KBM-7 (cell line): ENCODE measurements at places on chromosomes 7 and 10.

DNA sequence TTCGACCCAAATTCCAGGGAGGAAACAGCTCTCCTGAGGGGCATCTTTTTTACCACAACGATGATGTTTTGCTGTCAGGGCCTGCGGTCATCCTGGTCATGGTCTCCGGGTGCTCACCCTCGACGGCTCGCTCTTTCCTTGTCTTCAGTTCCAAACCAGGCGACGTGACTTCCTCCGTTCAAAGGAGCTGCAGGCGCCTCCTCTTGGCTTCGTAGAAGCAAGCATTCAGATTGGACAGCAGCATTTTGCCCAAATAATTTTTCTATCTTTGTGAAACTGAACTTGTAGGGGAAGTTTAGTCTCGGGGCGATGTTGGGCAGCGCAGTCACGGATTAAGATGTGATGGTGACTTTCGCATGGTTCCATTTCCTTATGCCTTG, 208.9 kb downstream of the DNAJB6 start:
- DNase-seq: no peak

DNA sequence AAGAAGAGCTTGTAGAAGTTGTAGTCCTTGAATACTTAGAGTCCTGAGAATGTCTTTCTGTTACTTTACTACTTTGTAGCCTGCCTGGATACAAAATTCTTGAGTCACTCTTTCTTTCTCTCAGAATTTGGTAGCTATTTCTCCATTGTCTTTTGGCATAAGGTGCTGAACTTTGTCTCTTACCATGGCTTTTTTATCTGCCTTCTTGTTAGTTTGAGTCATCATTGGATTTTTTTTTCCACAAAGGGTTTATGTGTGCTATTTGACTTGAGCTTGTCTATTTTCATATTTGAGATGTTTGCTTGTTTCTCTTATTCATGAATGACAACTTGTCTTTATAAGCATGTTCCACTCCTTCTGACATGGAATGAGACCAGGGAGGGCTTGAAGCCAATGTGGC, 74.5 kb upstream of the EXOC6 start:
- DNase-seq: no peak

DNA sequence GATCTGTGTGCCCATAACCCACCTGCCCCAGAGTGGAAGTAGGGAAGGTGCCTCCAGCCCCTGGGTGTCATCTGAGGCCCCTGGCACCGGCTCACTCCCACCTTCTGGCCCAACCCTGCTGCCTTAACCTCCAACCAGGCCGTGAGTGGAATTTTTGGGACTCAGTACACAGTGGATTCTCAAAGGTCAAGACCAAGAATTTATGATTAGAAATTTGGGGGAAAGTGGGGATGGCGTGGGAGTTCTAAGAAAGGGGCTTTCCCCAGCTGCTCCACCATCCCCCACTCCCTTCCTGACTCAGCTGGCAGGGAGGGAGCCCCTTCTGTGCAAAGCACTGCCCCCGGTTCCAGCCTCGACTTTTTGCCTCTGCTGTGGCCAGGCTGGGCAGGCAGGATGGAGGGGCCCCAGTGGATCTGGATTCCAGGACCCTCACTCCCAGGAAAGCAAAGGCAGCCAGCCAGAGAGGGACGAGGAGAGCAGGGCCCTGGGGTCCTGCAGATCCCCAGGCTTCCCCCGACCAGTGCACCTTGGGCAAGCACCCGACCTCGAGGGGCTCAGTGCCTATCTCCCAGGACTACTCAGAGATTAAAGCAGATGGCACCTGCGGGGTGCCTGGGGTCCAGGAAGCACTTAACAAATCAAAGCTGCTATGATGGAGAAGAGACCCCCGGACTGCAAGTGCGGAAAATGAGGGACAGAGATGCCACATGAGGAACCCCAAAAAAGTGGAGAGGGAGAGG, 12.8 kb downstream of the SPOCK2 start:
- DNase-seq: no peak

DNA sequence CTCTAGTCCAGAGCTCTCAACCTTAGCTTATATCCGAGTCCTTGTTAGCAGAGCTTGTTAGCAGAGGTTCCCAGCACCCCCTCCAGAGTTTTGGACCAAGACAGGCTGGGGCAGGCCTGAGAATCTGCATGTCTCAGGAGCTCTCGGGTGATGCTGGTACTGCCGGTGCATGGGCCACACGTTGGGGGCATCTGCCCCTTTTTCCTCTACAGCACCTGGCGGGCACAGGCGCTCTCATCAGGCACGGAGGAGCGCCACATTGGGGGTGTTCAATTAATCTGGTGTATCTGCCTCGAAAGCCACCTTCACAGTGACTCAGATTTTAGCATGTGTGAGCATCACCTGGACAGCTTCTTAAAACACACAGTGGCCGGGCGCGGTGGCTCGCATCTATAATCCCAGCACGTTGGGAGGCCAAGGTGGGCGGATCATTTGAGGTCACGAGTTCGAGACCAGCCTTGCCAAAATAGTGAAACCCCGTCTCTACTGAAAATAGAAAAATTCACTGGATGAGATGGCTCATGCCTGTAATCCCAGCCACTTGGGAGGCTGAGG, 117.7 kb downstream of the ELFN1 start:
- no peak for DNase-seq

GRCh38 chr7:148395352-148395811, 195.2 kb upstream of the C7orf33 start:
- no peak for DNase-seq

DNA sequence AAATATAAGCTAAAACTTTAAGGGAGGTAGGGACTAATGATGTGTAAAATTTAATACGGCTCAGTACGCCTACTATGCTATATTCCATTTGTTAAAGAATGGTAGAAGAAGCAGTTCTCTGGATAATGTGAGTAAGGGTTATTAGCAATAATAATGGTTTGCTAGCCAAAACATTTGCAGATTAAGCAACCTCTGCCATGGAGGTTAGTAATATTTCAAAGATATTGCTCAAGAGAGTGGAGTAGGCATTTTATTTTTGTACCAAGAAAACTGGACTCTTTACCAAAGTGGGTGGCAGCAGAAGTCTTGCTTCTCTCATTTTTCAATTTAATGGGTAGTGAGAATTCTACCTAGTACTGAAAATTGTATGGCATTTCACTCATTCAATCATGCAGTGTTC, 158.9 kb upstream of the TMEM106B start:
- DNase-seq: no peak

DNA sequence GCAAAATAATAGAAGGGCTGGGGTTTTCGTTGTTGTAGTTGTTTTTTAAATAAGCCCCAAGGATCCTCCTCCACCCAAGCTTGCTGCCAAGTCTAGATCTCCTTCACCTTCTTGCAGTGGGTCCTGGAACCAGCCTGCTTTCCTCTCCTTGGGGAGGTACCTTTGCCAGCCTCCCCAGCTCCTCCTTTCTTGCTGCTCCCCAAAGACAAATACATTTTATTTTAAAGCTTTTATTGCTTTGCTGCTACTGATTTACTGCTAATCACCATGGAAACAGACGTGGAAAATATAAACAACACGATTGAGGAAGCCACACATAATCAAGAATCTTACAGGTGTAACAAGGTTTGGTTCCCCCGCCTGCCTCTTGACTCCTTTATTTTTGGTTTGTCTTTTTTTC, 17.4 kb upstream of the SLF2 start:
- DNase-seq: peak; percentile 27

DNA sequence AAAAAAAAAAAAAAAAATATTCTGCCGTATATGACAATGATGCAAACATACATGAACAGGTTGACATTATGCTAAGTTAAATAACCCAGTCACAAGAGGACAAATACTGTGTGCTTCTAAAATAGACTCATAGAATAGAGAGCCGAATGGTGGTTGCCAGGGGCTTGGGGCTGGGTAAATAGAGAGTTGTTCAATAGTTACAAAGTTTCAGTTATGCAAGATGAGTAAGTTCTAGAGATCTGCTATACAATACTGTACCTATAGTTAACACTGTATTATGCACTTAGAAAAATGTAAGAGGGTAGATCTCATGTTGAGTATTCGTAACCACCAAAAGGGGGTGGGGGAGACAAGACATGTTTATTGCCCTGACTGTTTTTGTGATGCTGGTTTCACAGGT, 77.1 kb upstream of the GNAI1 start:
- DNase-seq: no peak

DNA sequence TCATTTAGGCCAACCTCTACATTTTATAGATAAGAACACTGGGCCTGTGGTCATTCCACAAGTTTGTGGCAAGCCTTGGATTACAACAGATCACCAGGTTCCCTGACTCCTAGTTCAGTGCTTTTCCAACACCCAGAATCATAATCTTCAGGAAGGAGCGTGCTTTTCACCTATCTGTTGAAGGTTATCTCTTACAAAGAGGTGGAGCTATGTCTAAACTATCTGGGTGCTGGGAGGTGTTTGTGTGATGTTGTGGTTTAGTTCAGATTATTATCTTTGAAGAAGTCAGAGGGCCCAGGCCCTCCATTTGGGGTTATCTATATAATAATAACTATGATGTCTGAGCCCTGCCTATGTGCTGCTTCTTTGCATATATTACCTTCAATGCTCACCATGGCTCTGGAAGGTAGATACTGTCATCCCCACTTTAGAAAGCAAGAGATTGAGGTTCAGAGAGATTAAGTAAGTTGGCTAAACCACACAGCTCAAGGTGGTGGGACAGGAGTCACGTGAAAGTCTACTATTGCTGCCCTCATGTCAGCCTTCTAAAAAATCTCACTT, 24.0 kb downstream of the IL2RA start:
- DNase-seq: no peak

DNA sequence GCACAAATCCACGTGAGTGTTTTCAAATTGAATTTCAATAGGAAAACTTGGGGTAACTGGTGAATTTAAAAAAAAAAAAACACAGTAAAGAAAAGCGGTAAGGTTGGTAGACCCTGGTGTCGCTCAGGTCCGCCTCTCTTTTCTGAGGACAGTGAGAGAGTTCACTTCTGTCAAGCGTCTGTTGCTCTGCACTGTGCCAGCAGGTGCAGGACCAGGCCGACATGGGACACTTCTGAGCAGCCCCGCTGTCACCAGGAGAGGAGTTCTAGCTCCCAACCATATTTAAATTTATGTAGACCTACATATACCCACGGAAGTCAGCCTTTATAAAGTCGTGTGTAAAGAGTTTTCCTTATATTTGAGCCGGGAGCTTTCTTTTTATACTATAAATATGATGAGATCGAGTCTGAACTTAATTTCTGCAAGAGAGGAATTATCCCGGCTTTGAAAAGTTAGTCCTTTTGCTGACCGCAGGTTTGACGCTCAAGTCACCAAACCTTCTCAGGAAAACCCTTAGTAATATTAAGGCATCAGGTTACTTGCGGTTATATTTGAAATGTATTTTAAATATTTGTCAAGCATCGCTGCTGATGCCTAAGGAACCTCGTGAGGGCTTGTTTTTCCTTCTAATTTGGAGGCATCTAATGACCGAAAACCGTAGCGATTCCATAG, 531 bp downstream of the IKZF1 start:
- DNase-seq: no peak

DNA sequence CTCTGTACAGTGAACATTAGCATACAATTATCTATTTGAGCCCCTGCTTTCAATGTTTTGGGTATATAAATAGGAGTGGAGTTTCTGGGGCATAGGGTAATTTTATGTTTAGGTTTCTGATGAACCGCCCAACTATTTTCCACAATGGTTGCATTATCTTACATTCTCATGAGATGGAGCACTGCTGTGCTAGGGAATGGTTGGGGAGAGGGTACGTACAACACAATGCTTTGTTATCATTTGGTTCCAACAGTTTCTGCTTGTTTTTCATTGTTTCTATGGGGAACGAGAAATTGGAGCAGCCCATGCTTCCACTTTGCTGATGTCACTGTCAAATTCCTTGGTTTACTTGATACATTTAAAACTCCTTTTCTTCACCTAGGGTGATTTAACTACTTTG, 1115.3 kb downstream of the REEP3 start:
- no peak for DNase-seq

- peak; percentile 80 for DNase-seq
Measured at GRCh38 chr10:73906524-73907447, 4.1 kb upstream of the PLAU start.

DNA sequence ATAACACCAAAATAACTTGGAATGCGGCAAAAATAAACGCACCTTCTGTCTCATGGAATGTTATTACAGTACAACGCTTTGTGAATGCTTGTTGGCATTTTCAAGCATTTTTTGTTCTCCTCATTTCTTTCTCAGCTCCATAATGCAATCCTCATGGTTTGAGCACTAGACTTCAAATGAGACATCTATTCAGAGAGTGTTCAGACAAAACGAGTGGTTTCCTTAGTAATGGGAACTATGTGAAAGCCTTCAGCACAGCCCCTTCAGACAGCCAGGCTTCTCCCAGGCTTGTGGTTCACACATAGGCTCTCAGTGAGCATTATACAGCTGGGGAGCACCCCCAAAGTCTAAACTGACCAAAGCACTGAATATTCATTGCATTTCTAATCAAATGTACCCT, 8.6 kb upstream of the LRRN3 start:
- DNase-seq: no peak

- DNase-seq: no peak
Measured at GRCh38 chr7:38840736-38841460, 68.1 kb downstream of the VPS41 start.
